ENCODE measurements at places on chromosomes 2 and 18.

DNA sequence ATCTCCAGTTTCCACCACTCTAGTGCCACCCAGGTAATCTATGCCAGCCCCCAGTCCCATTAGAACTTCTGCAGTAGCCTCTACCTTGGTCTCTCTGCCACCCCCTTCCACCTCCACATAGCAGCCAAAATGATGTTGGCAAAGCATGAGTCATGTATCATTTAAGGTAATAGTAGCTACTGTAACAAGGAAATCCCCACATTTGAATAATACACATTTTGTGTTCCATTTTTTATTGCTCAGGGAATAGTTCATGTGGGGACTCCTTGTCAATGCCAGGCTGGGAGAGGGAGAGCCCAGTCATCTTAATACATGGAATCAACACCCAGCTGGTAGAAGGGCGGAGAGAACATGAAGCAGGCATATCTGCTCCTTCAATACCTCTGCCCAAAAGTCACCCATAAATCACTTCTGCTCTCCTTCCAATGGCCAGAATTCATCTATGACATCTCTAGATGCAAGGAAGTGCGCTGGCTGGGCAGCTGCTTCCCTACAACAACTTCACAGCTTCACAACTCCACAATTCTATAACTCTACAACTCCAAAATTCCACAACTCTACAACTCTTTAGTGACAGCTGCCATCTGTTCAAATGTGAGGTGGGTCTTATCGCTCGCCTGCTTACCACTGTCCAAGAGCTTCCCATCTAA is 70.6 kb upstream of the GLS start:
- no peak for DNase-seq

DNA sequence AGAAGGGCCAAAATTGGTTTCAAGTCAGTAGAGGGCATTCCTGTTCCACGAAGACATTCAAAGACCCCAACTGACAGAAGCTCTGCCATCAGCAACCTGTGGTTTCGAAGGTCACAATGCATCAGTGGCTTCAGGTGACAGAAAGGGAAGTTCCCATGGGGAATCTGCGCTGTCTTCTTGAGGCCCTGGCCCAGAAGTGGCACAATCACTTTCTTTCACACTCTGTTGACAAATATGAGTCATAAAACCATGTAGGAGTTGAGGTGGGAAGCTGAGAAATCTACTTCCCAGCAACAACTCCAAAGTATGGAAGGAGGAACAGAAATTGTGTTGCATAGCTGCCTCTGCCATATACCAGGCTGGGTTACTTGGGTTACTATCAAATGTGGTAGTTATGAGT is 621.1 kb upstream of the FANCL start:
- no peak for DNase-seq

- DNase-seq: no peak
Measured at GRCh38 chr2:230124757-230125431, 56.2 kb upstream of the SLC16A14 start.

DNA sequence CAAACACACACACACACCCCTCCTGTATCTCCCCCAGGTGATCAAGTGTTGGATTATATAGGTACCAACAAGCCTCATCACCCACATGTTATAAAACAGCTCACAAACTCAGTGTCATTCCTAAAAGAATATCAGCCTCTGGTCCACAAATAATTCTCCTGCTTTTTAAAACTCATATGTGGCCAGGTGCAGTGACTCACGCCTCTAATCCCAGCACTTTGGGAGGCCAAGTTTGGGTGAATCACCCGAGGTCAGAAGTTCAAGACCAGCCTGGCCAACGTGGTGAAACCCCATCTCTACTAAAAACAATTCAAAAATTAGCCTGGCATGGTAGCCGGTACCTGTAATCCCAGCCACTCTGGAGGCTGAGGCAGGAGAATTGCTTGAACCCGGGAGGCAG is 87.8 kb downstream of the LRATD1 start:
- DNase-seq: no peak

DNA sequence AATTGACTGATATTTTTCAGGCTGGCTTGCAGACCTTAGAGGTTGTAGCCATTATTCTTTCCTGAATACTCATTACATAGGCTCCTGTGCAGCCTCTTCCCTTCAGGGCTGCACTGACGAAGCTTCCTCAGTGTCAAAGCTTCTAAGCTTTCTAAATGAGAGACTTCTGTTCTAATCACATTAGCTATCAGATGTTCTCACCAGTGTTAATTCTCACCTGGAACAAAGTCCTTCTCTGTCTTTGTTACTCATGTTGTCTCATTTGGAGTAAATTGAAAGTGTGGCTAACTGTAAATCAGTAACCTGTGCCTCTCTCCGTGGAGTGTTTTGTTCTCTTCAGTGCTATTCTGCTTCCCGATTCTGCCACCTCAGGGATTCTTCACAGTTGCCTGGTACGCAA is 76.9 kb downstream of the MC4R start:
- DNase-seq: no peak

DNA sequence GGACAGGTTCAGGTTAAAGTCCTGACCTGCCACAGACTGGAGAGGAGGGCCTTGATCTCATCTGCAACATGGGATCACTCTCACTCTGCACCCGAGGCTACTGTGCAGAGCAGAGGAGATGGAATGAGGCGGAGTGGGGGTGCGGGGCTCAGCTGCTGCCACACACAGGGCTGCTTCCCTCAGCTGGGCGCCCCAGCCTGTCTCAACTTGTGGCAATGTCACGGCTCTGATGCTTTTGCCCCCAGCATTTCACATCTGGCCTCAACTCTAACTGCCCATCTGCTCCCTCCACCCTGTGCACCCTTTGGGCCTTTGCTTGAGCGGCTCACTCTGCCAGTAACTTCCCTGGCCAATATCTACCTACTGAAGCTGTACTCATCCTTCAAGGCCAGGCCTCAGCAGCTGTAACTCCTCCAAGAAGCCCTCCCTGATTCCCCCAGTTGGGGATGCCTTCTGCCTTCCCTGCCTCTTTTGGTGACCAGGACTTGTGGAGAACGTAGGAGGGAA is 70.3 kb downstream of the POLR1A start:
- no peak for DNase-seq

DNA sequence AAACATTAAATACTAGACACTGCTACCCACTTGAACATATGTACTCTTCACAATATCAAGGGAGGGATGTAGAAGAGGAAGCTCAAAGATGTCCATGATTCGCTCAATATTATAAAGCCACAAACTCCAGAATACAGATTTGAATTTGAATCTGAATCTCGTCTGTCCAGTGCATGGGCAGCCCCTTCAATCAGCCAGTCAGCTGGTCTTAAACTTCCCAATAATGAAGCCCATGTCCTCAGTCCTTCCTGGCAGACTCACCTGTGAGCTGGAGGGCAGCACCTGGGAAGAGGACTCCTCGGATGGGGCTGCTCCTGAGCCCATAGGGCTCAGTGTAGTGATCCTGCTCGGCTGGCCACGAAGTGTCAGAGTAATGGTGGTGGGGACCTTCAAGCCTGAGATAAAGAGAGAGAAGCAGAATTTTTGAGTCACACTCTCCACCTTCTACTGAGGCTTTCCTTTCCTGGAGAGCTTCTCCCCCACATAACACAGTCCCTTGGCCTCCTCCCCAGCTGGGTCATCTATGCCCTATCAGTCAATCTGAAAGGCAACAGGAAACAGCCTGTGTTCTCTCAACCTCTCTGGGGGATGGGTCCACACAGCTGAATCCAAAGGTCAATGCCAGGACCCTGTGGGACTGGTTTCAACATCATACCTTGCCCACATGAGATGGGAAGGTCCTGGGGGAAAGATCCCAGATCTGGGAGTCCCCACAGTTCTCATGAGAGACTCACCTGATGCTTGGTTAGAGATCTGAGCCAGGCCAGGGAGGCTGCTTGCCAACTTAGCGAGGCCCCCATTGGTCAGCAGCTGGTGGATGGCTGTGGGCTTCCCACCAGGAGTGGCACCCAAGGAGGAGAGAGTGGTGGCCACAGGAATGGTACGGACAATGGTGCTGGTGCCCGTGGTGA is 36.5 kb downstream of the KANSL3 start:
- DNase-seq: no peak

- no peak for DNase-seq
Measured at GRCh38 chr2:391696-392095, 103.8 kb upstream of the ALKAL2 start.

- DNase-seq: no peak
Measured at GRCh38 chr2:214203744-214204289, 207.0 kb upstream of the VWC2L start.

- DNase-seq: no peak
Measured at GRCh38 chr2:11228692-11229091, 73.4 kb downstream of the SLC66A3 start.

DNA sequence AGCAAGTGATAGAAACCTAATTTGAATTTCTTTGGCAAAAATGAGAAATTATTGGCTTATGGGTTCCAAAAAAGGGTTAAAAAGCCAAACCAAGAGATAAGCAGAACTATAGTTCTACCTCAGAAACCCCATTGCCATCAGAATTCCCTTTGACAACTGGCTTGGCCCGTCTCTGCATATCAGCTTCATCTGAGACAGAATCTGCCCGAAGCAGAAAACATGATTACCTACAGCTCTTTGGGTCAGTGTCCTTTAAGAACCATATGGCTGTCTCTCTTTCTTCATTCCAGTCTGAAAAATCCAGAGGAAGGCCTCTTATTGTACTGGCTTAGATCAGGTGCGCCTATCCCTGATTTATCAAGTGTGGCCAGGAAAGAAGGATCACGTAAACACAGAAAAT is 49.8 kb upstream of the AGPS start:
- DNase-seq: no peak

DNA sequence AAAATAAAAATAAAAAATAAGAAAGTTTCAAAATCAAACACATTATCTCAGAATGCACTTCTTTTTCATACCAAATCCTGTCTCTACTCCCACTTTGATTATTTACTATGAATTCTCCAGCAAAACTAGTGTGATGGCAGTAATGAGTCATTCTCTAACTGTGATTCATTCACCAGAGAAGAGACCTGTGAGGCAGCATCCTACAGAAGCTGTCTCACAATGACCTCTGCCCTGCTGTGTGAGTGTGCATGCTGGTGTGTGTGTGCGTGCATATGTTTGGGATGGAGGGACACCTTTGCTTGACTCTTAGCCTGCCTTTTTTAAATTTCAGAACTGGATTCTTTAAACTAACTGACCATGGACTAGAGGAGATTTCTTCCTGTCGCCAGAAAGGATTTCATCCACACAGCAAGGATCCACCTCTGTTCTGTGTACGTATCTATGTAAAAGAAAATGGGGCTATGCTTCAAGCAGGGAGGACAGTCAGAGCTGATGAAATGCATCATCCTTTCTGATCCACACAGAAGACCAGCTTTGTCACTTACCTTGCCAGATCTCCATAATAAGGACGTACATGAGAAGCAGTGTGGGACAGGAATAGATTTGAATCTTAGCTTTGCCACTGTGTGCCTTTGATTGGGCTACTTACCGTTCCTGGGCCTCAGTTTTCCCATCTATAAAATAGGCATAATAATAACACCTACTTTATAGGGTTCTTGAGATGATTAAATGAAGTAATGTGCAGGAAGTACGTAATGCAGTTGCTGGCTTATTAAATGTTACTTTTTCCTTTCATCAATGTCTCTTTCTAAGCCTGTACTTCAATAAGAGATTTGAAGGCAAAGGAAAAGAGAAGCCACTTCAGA is 31.2 kb downstream of the STAMBP start:
- DNase-seq: no peak

- DNase-seq: no peak
Measured at GRCh38 chr2:71834796-71835195, 312.9 kb downstream of the CYP26B1 start.

DNA sequence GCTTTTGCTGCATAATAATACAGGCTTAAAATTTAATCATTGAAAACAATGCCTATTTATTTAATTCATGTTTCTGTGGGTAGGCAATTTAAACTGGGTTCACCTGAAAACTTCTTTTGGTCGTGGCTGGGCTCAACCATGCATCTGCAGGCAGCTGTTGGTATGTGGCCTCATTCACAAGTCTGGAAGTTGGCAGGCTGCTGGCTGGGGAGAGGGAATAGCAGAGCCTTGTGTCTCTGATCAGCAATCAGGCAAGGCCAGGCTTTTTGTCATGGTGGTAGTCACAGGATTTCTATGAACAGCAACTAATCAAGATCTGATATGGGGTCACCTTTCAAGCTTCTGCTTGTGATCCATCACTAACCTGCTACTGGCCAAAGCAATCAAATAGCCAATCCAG is 130.1 kb upstream of the KCNJ3 start:
- DNase-seq: no peak

- DNase-seq: no peak
Measured at GRCh38 chr2:160057356-160057755, 5.1 kb downstream of the PLA2R1 start.

GRCh38 chr2:188623995-188624643 is 332.4 kb downstream of the GULP1 start:
- DNase-seq: no peak

- no peak for DNase-seq
Measured at GRCh38 chr2:20595439-20596192, 55.3 kb downstream of the HS1BP3 start.

- no peak for DNase-seq
Measured at GRCh38 chr2:238973038-238973739, 125.3 kb downstream of the TWIST2 start.

DNA sequence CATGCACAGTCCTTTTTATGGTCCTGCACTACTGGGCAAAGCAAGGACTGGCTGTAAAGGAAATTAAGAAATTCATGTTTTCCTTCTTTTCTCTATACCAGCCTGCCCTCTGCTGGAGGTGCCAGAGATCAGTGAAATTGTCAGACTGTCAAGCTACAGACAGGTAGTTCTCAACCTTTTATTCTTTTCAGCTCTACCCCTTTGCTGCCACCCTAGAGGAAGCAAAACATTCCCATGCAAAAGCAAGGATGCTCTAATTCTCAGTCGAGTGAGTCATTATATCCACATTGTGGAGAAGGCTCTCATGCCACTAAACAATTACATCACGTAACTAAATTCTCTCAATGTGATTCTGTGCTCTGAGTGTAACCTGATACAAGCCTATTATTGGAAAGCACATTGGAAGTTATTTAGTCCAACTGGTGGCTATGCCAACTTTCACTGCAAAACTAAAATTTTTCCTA is 25.0 kb upstream of the RAPGEF4 start:
- no peak for DNase-seq

GRCh38 chr2:3635171-3635974 is 22.6 kb upstream of the ALLC start:
- DNase-seq: no peak

- no peak for DNase-seq
Measured at GRCh38 chr18:48627216-48627615, 88.4 kb downstream of the CTIF start.

DNA sequence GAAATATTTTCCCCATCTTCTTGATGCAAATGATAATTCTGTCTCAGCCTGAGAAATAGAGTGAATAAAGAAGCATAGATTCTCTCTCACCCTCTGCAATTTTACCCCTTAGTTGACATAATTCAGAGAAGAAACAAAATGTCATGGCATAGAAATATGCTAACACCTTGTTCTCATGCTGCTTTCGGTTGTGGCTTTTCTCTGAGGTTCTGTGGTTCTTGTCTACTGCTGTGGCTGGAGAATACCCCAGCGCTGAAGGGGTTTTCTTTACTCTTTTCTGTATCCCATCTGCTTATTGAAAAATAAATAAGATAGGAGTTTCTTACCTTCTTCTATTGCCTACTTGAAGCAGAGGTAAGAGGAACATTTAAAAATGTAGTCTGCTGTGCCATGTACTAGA is 15.4 kb upstream of the RAB27B start:
- no peak for DNase-seq
